ENCODE measurements at places on chromosomes 5 and 9. TPM values are rescaled to one million over a fixed set of nuclear protein-coding genes. Genes with fewer than 3 reads are reported as not detected.

BRINP1 gene
- total RNA-seq: 27.4 TPM

ARL10 gene
- total RNA-seq: 7.3 TPM

ANAPC2 gene
- total RNA-seq: 20.3 TPM

QSOX2 gene
- total RNA-seq: 3.3 TPM

SHISAL2B gene
- not detected for total RNA-seq

FRRS1L gene
- under 0.01 TPM for total RNA-seq

BAAT gene
- total RNA-seq: not detected

FOXD1 gene
- 2.5 TPM for total RNA-seq

WDR38 gene
- total RNA-seq: not detected

PCDHGA4 gene
- total RNA-seq: 3.2 TPM

WDR31 gene
- 0.83 TPM for total RNA-seq

AQP7 gene
- total RNA-seq: 1.6 TPM

PDE6A gene
- total RNA-seq: not detected

KCNN2 gene
- not detected for total RNA-seq

ANKRD31 gene
- 0.08 TPM for total RNA-seq

TENT4A gene
- 8.9 TPM for total RNA-seq

Measured in smooth muscle cell of the coronary artery (primary cell).